ENCODE measurements at places on chromosomes 1 and 21.

GRCh38 chr1:203153051-203153988, 22.3 kb downstream of the MYBPH start:
- peak; percentile 26 for DNase-seq

DNA sequence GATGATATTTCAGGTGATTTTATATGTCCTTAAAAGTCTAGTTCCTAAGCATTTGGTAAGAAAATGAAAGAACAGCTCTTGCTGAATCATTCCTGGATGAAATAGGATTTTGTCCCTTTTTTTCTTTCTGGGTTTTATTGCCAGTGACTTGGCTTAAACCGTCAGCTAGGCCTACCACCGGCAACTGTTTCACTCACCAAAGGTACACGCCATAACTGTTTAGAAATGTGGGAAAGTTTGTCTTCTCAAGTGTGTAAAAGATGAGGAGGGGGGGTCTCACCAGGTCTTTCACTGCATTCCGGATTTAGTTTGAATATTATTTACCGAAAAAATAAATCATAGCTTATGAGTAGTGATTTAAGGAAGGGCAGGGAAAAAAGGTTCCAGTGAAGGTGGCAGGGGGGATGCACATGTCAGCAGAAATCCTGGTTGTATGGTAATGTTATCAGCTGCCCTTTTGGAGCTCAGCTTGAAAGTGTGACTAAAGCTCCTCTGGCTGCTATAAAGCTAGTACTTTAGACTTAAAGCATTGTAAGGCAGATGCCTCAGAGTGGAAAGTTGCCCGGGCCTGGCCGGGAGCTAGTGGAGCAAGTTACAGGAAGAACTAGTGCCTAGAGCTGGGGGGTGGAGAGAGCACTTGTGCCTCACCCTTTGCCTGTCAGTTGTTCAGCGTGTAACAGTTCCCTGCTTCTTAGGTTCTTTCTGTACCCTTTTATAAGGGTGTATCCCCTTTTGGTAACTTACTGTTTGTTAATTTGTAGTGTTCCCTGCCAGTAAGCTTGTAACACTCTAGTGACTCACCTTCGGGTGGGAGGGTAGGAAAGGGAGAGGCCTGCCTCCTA, 3.1 kb downstream of the ATP1A1 start:
- peak; percentile 92 for DNase-seq

DNA sequence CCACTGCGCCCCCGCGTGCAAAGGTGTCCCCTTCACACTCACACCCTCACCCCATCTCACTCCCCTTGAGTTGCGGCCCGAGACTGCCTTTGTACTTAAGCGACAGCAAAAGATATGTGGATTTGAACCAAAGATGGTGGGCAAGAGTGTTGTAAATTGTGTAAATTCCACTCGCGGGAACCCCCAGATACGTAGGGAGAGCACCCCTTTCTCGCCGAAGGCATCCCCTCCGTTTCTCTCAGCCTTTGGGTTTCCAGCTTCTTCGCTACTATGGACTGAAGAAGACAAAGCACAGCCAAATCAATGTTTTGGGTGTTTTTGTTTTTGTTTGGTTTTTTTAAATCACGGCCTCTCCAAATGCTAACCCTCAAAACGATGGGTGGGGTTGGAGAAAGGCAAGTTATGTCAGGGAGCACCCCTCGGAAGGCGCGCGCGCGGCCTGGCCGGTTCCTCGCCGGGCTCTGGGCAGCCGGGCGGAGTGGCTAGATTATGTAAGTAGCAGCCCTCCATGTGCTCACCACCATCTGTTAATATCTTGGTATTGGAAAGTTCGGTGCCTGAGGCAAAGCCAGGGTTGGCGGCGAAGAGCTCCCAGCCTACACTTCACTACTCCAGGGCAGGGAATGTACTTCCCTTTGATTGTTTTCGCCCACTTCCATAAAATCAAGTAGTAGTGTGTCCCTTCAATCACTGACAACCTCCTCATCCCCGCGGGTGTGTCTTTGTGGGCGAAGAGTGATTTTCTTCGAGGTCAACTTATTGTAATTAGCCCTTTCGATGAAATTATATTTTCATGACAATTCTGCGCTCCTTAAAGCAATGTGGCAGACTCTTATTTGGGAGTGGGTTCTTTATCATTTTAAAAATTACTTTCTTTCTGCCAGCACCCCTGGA, 4.0 kb upstream of the PROX1 start:
- DNase-seq: no peak

GRCh38 chr1:192151176-192151575, 7.1 kb upstream of the RGS18 start:
- no peak for DNase-seq

DNA sequence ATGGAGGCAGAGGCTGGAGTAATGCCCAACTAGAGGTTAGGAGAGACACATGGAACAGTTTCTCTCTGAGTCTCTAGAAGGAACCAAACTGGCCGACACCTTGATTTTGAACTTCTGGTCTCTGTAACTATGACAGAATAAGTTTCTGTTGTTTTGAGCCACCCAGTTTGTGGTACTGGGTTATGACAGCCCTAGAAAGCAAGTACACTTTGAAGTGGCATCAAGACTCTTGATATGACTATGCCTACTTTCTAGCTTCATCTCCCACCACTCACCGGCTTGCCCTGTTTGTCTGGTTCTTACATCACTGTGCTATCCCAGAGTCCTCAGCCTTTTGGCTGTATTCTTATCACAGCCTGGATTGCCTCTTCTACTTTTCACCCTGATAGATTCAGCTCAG, 230.3 kb upstream of the USP24 start:
- no peak for DNase-seq

DNA sequence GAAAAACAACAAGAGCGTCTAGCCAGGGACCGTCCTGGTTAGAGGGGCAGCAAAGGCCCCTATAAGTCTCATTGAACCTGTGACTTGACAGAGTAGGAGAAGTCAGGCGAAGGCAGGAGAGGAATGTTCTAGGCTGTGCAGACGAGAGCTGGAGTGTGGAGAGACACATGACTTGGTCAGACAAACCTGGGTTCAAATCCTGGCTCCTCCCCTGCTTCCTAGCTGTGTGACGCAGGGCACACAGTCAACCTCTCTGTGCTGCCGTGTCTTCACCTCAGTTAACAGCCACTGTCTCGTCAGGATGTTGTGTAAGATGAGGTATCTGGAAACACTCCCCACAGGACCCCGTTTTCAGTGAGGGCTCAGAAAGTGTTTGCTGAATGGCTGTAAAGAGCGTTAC, 15.6 kb downstream of the SLC66A1 start:
- DNase-seq: no peak

DNA sequence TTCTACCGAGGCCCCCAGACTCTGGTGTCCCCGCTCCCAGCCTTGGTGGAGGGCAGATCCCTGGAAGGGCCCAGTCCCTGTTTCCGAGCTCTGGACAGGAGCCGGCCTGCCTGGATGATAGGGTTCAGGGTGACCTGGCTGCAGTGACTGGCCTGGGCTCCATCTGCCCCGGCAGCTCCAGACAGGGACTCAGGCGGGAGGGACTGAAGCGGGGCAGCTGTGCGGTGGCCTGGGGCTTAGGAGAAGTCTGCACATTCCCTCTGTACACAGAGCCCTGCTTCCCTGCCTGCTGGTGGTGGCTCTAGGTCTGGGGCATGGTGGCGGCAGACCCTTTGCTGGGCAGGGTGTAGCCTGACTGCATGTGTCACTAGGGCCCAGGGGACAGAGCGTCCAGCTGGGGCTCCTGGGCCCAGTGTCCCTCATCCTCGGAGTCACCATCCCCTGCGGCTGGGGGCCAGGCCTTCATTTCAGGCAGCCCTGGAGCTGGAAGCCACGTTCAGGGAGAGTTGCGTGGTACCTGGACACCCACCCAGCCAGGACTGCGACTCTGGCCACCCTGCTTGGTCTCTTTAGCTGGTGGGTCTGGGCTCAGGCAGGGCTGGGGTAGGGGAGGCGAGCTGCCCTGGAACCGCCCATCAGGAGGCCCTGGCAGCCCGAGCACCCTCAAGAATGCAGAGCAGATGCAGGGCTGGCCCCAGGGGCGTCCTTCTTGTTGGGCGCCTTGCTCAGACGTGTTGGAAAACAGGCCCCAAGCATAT, 9.6 kb downstream of the ARHGEF16 start:
- no peak for DNase-seq

Data from GM23248 (cell line).